CD8-positive, alpha-beta memory T cell (primary cell): ENCODE measurements at places on chromosomes 4 and X. TPM values are rescaled to one million over a fixed set of nuclear protein-coding genes. Genes with fewer than 3 reads are reported as not detected.

- H3K4me3 ChIP-seq: no peak overlapping the region
- no peak overlapping the region for H3K27ac ChIP-seq
- H3K4me1 ChIP-seq: no peaks in the 10 kb centered on the region
- no peaks in the 10 kb centered on the region for H3K27me3 ChIP-seq
- no peak for DNase-seq
- no peaks in the 10 kb centered on the region for H3K36me3 ChIP-seq
Observed at GRCh38 chr4:173763389-173763788, 233.4 kb upstream of the HAND2 start.

- H3K4me1 ChIP-seq: no peaks in the 10 kb centered on the region
- H3K4me3 ChIP-seq: no peak overlapping the region
- no peak for DNase-seq
Observed at GRCh38 chr4:159052315-159052714, 50.6 kb upstream of the RAPGEF2 start.

- H3K4me1 ChIP-seq: no peaks in the 10 kb centered on the region
- no peaks in the 10 kb centered on the region for H3K36me3 ChIP-seq
- DNase-seq: no peak
- no peak overlapping the region for H3K4me3 ChIP-seq
Observed at GRCh38 chrX:23554304-23554703, 113.0 kb upstream of the PRDX4 start.

DNA sequence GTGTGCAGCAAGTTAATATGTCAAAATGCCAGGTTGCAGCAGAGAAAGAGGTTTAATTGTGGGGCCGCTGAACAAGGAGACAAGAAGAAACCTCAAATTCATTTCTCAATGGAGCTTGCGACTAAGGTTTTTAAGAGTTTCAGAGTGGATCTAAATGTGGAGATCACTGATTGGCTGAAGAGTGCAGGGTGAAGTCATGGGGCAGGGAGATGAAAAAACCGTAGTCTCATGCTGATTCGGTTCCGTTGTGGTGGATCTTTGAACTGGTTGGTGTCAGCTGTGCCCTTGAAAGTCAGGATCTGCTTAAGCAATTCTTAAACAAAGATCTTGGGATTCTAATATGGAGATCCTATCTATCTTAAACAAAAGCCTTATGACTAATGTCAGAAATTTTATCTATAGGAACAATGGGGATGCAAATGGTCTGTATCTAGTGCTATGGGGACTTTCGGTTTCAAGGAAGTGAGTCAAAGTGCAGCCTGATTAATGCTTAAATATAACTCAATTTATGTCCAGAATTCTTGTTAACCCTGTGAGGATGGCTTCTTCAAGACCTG is 173.9 kb upstream of the CENPE start:
- H3K36me3 ChIP-seq: no peaks in the 10 kb centered on the region
- H3K4me1 ChIP-seq: no peaks in the 10 kb centered on the region
- H3K4me3 ChIP-seq: no peak overlapping the region

GRCh38 chr4:60463857-60464502 is 736.1 kb upstream of the ADGRL3 start:
- DNase-seq: no peak
- no peaks in the 10 kb centered on the region for H3K27me3 ChIP-seq
- H3K4me1 ChIP-seq: no peaks in the 10 kb centered on the region

GRCh38 chr4:10664408-10664807 is 20.2 kb downstream of the CLNK start:
- H3K36me3 ChIP-seq: no peaks in the 10 kb centered on the region
- H3K4me3 ChIP-seq: no peak overlapping the region
- no peak for DNase-seq
- no peaks in the 10 kb centered on the region for H3K27me3 ChIP-seq

GRCh38 chrX:103658681-103659433 is 27.6 kb downstream of the MORF4L2 start:
- H3K36me3 ChIP-seq: no peaks in the 10 kb centered on the region
- DNase-seq: no peak
- H3K27ac ChIP-seq: no peak overlapping the region
- no peaks in the 10 kb centered on the region for H3K27me3 ChIP-seq
- H3K4me1 ChIP-seq: no peaks in the 10 kb centered on the region
- no peak overlapping the region for H3K4me3 ChIP-seq

The TSPAN6 gene
- total RNA-seq: 0.07 TPM

GRCh38 chrX:135114392-135114791 is 5.9 kb downstream of the ETDB start:
- no peak overlapping the region for H3K27ac ChIP-seq
- no peak overlapping the region for H3K4me3 ChIP-seq
- H3K27me3 ChIP-seq: peaks cover 7% of the 10 kb centered on the region
- no peaks in the 10 kb centered on the region for H3K36me3 ChIP-seq
- no peaks in the 10 kb centered on the region for H3K4me1 ChIP-seq
- no peak for DNase-seq

DNA sequence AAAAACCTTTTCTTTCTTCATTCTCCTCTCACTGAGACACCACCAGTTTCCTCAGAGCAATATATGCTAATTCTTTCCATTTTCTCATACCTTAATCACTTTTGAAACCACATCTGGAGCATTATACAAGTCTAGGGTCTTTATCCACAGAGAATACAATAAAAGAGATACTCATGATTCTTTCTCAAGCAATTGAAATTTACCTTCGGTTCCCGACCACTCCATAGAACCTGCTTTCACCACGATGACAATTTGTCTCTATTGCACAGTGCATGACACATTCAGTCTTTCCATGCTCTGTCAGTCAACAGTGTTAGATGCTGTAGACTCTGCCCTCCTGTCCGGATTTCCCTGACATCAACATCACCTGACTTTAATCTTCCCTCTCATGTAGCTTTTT is 409.3 kb upstream of the NWD2 start:
- H3K27me3 ChIP-seq: no peaks in the 10 kb centered on the region
- no peaks in the 10 kb centered on the region for H3K4me1 ChIP-seq

The CHIC1 gene
- total RNA-seq: 8.9 TPM

DNA sequence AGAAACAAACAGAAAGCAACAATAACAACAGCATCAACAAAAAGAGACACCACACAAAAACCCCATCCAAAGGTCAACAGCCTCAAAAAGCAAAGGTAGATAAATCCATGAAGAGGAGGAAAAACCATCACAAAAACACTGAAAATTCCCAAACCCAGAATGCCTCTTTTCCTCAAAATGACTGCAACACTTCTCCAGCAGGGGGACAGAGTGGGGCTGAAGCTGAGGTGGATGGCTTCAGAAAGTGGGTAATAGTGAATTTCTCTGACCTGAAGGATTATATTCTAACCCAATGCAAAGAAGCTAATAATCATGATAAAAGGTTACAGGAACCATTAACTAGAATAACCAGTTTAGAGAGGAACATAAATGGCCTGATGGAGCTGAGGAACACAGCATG is 888.2 kb downstream of the RAB28 start:
- H3K27ac ChIP-seq: no peak overlapping the region
- H3K36me3 ChIP-seq: no peaks in the 10 kb centered on the region
- H3K4me3 ChIP-seq: no peak overlapping the region

The EDA gene
- total RNA-seq: 0.57 TPM

GRCh38 chr4:5618051-5618960 is 90.1 kb downstream of the EVC2 start:
- H3K4me1 ChIP-seq: no peaks in the 10 kb centered on the region
- H3K27ac ChIP-seq: no peak overlapping the region
- no peaks in the 10 kb centered on the region for H3K27me3 ChIP-seq
- no peaks in the 10 kb centered on the region for H3K36me3 ChIP-seq

The TGIF2LX gene
- not detected for total RNA-seq

GRCh38 chr4:89324671-89325070 is 17.1 kb upstream of the GPRIN3 start:
- no peak overlapping the region for H3K4me3 ChIP-seq
- H3K36me3 ChIP-seq: no peaks in the 10 kb centered on the region
- H3K27me3 ChIP-seq: no peaks in the 10 kb centered on the region
- H3K27ac ChIP-seq: no peak overlapping the region
- H3K4me1 ChIP-seq: no peaks in the 10 kb centered on the region
- DNase-seq: no peak

DNA sequence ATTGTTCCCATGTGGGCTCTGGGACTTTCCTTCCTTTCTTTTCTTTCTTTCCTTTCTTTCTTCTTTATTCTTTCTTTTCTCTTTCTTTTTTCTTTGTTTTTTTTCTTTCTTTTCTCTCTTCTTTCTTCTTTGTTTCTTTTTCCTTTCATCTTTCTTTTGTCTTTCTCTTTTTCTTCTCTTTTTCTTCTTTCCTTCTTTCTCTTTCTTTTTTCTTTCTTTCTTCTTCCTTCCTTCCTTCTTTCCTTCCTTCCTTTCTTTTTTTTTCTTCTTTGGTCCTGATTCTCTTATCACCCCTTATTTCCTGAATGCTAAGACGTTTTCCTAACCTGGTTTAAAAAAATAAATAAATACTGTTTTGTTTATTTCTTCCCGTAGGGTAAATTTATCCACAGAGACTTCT is 93.2 kb downstream of the CRLF2 start:
- H3K4me3 ChIP-seq: no peak overlapping the region
- H3K27ac ChIP-seq: no peak overlapping the region
- no peaks in the 10 kb centered on the region for H3K36me3 ChIP-seq
- no peak for DNase-seq
- no peaks in the 10 kb centered on the region for H3K4me1 ChIP-seq

The BTC gene
- total RNA-seq: not detected

DNA sequence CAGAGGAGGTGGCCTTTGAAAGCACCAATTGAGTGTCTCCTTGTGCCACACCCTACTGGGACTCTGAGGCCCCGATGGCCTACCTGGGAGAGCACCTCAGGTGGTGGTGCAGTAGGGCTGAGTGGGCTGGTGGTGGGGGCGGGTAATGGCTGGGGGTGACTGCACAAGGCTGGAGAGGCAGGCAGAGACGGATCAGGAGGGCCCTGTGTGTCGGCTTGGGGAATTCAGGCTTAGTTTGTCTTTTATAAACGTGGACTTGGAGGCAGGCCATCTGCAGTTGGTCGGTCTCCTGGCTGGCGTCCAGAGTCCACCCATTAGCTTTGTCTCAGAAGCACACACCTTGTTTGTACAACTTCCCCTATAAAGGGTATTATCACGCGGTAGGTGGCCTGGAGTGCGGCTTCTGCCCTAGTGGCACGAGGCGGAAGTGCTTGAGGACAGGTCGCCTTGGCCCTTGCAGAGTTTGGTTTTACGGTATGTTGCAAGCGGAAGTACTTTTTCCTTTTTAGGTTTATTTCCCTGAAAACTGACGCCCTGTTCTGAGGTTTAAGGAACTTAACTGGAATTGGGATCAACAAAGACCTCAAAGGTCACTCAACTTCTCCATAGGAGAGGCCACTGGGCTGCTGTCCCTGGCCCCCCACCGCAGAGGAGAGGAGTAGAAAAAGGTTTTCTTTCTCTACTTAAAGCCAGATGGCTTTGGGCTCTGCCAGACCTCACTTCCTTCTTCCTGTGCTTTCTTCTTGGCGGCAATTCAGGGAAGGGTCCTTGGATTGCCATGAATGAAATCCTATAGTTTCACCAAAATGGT is 8.0 kb downstream of the TBC1D14 start:
- peak overlapping the region; percentile 20 for H3K4me3 ChIP-seq
- peak overlapping the region; percentile 57 for H3K27ac ChIP-seq
- H3K4me1 ChIP-seq: peaks cover 66% of the 10 kb centered on the region
- no peak for DNase-seq
- H3K27me3 ChIP-seq: no peaks in the 10 kb centered on the region

The ABLIM2 gene
- total RNA-seq: 0.72 TPM

The FAM50A gene
- total RNA-seq: 79.5 TPM

The TBX22 gene
- not detected for total RNA-seq

- no peak overlapping the region for H3K4me3 ChIP-seq
- no peak for DNase-seq
- no peaks in the 10 kb centered on the region for H3K4me1 ChIP-seq
- no peak overlapping the region for H3K27ac ChIP-seq
- H3K27me3 ChIP-seq: no peaks in the 10 kb centered on the region
Observed at GRCh38 chr4:14087921-14088320, 460.4 kb upstream of the BOD1L1 start.

GRCh38 chr4:139391731-139392130 is 62.2 kb upstream of the RAB33B start:
- no peak overlapping the region for H3K27ac ChIP-seq
- DNase-seq: no peak
- H3K4me3 ChIP-seq: no peak overlapping the region
- peaks cover 4% of the 10 kb centered on the region for H3K36me3 ChIP-seq
- no peaks in the 10 kb centered on the region for H3K27me3 ChIP-seq

DNA sequence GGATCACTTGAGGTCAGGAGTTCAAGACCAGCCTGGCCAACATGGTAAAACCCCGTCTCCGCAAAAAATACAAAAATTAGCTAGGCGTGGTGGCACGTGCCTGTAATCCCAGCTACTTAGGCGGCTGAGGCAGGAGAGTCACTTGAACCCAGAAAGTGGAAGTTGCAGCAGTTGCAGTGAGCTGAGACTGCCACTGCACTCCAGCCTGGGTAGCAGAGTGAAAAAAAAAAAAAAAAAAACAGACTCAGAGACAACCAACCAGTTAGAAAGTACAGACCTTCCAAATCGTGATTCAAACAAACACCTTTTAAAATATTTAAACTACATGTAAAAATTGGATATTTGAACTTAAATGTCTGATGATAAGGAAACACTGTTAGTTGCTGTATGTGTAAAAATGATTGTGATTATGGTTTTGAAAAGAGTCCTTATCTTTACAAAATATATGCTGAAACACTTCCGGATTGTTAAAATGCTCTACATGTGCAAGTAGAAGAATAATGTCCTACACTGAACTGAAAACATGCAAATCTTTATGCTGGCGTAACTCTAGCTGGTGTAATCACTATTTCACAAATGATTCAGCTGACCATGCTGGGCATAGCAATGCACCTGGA is 37.8 kb downstream of the SH3KBP1 start:
- no peak overlapping the region for H3K4me3 ChIP-seq
- no peaks in the 10 kb centered on the region for H3K36me3 ChIP-seq
- no peaks in the 10 kb centered on the region for H3K27me3 ChIP-seq
- H3K27ac ChIP-seq: no peak overlapping the region
- DNase-seq: no peak

The MPC1L gene
- total RNA-seq: not detected

DNA sequence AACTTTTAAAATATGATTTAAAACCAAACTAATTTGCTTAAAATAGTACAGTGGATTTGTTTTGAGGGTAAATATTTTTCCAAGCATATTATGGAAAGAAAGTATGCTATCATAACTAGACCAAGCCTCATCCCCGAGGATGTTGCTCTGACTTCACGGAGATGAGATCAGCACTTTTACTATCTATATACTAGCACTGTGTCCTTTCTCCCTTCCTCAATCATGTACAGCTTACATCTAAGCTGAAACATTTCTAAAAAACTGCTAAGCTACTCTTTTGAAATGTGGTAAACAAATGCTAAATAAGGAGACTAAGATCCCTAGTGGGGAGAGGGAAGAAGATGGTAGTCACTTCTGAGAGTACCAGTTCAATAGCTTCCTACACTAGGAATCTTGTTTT is 23.8 kb downstream of the AMMECR1 start:
- no peaks in the 10 kb centered on the region for H3K27me3 ChIP-seq
- no peaks in the 10 kb centered on the region for H3K4me1 ChIP-seq
- no peak overlapping the region for H3K4me3 ChIP-seq
- H3K36me3 ChIP-seq: no peaks in the 10 kb centered on the region

The USP51 gene
- 1.6 TPM for total RNA-seq

- H3K4me3 ChIP-seq: no peak overlapping the region
- no peaks in the 10 kb centered on the region for H3K36me3 ChIP-seq
- no peaks in the 10 kb centered on the region for H3K4me1 ChIP-seq
- H3K27ac ChIP-seq: no peak overlapping the region
Observed at GRCh38 chrX:63737131-63737921, 47.7 kb downstream of the ARHGEF9 start.
